ENCODE measurements at places on chromosomes 2 and 18.

DNA sequence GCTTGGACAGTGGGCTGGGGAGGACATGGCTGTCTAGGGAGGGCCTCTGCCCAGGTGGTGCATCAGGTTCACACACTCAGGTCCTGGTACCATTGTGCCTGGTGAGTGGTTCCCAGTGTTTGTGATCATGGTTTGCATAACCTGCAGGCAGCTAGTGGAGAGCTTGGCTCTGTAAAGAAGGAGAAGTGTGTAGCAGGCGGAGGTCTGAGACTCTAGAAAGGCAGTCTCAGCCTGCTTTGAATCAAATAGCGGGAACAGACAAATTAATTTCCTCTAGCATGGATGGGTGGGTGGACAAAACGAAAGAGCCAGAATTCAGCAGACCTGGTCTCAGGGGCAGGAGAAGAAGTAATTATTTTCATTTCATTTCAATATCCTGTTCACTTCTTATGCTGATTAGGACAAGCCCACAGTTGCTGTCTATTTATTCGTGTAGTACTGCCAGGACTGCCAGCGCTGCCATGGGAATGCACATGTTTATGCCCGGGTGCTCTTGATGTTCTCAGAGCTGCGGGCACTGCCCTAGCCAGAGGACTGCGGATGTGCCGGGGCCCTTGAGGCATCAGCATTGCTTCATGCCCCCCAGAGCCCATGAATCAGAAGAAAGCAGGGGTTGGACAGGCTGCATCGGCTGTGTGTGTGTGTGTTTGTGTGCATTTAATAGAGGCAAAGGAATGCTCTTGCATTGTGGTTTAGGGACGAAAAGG, 45.4 kb upstream of the DLX2 start:
- no peak for DNase-seq

- no peak for DNase-seq
Observed at GRCh38 chr18:72360634-72361033, 183.5 kb downstream of the CBLN2 start.

DNA sequence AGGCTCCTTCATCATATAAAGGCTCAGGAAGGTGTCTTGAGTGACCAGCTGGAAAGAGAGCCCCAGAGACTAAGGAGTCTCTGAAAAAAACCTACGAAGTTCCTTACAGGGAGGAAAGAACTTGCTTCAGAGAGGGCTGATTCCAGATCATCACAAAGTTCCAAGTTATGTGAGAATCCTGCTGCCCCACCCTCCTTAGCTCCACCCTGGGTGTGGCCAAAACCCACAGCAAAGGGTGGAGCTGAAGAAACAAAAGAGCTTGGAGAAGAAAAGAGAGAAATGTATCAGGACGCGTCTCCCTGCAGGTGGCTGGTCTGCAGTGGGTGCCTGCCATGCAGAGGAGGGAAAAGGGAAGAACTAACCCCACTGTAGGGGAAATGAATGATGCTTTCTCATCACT, 32.8 kb upstream of the ZNF396 start:
- DNase-seq = no peak

DNA sequence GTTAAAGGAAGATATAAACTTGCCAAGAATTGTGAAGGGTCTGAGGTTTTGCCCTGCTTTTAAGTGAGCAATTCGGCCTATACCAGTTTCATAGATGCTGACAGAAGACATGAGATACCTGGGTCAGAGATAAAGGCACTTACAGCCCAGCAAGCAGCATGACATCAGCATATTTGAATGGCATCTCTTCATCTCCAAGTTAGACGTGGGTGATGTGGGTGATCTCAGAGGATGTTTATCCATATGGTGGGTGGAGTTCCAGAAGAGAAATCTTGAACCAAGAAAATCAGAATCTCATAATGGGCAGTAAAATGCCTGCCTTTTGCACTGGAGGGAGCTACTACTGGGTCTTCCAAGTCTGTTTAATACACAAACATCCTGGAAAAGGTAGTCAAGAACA, 44.7 kb downstream of the GYPC start:
- DNase-seq = no peak

GRCh38 chr2:183243758-183244157, 119.5 kb downstream of the NUP35 start:
- no peak for DNase-seq

DNA sequence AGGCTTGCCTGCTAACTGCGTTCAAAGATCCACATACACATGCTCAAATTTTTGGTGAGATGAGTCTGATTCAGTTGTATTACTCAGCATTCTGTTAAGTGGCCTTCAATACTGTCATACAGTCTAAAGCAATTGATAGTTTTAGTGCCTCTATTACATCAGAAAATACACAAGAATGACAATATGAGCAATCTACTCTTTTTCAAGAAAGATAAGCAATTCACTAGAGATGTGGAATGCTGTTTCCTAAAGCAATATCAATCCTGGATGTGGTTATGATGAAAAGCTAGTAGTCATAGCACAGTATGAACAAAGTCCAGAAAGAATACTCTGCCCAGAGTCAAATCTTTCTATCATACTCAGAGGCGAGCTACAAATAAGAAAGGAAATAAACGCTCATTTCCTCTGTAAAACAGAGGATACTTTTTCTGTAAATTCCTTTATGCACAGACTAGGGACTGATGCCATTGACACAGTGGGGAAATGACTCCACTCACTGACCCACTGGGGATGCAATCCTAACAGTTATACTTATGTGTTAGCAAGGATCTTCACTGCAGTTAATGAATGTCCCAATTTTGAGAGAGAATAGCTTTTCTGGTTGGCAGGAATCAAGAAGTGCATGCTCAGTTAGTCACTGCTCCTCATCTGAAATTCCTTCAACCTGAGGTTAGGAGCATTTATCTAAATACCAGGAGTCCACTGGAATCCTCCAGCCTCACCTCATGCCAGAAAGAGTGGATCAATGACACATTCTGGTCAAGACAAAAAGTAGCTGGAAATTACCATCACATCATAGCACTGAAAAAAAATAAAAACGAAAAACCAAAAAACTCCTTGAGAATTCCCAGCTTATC, 83.3 kb downstream of the PDE11A start:
- DNase-seq = no peak

GRCh38 chr2:26571316-26571715, 69.8 kb downstream of the CIB4 start:
- DNase-seq = no peak

- DNase-seq = no peak
Observed at GRCh38 chr2:68565858-68566257, 77.5 kb upstream of the PROKR1 start.

DNA sequence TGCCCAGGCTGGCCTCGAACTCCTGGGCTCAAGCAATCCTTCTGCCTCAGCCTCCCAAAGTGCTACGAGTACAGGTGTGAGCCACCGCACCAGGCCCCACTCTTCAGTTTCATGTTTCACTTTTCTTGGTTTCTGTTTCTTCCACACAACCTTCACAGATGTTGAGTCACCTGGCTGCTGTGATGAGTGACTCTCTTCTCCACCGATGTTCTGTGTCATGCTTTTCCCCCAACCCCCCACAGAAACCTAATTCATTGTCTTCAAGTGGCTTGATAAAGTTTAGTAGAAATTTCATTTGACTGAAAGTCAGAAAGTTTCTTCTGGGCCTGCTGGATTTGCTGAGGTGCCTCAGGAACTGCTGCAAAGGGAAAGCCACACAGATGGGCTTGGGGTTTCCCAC, 78.5 kb downstream of the SPHKAP start:
- no peak for DNase-seq

GRCh38 chr2:180761224-180761623, 219.2 kb upstream of the UBE2E3 start:
- no peak for DNase-seq

DNA sequence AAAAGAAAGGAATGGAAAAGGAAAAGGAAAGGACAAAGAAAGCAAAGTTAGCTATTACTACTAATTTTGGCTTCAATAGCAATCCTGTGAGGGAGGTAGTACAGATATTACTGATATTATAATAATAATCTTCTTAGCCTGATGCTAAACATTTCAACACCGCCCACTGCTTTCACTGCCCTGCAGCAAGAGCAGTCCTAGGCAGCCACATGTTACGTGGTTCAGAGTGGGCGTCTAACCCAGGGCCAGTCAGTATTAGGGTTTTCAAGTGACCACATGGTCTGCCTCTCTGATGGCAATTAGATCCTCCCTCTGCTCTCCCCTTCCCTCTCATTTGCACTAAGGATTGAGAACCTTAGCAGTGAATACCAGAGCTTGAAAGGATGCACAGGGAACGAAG, 83.7 kb upstream of the ZNF397 start:
- no peak for DNase-seq

GRCh38 chr2:66111706-66112105, 323.2 kb upstream of the MEIS1 start:
- DNase-seq = no peak

GRCh38 chr2:127628767-127629614, 17.0 kb upstream of the GPR17 start:
- DNase-seq = no peak

DNA sequence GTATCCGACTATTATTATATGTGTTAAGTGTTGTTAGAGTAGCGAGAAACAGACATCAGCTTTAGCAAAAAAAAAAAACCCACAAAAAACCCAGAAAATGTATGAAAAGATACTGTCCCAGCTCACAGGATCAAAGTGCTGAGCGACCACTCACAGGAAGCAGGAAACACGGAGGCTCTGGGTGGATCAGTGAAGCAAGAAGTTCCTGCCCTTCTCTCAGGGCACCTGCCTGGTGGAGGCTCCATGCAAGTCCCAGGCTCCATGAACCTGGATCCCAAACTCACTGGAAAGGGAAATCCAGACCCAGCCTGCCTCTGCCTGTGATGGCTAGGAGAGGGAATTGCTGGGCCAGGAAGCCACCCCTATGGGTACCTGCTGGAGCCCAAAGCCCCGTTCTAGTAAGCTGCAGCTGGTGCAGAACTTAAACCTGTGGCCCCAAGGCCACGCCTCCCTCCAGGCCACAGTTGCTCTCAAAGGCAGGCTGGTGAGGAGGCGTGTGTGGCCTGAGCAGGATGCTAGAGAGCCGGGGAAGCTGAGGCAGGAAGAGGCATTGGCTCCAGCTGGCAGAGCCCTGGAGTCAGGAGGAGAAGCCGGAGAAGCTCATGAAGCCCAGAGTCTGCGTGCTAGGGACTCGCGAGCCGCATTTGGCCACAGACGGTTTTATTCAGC, 63.5 kb upstream of the TAF1B start:
- DNase-seq = no peak

DNA sequence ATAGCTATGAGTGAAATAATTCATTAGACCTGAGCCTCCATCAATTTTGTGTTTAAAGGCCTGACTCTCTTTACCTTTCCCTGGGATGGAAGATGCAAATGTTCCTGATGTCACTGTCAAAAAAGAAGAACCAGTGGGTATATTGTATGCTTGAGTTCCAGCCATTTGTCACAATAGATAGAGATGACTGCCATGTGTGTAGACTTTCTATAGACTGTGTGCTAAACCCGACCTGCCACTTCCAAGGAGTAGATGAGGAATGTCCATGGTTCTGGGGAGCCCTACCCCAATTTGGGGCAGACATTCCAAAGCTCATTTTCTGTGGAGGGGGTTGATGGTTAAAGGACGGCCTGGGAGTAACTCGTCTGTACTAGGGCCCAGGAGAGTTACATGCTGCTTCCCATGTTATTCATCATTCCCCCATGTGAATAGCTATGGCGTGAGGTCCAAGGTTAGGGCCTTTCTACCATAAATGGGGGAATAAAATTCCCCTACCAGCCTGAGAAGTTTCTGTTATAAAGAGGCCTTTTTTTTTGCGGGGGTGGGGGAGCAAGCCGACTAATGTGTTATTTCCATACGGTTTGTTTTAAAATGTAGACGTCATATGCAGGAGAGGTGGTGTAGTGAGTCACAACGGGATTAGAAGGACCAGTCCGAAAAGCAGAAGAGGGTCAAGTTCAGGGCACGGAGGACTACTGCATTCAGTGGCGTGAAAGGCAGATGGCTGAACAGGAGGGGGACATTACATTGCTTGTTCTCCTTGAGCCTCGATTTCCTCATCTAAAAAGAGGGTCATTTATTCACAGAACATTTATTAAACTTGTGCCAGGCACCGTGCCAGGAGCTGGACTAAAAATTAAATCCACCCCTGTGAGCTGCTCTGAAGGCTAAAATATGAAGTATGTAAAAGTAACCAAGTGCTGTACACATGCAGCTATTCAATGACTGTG, 24.0 kb downstream of the IL1B start:
- DNase-seq = no peak

GRCh38 chr2:98830571-98831145, 99.7 kb upstream of the MGAT4A start:
- no peak for DNase-seq

DNA sequence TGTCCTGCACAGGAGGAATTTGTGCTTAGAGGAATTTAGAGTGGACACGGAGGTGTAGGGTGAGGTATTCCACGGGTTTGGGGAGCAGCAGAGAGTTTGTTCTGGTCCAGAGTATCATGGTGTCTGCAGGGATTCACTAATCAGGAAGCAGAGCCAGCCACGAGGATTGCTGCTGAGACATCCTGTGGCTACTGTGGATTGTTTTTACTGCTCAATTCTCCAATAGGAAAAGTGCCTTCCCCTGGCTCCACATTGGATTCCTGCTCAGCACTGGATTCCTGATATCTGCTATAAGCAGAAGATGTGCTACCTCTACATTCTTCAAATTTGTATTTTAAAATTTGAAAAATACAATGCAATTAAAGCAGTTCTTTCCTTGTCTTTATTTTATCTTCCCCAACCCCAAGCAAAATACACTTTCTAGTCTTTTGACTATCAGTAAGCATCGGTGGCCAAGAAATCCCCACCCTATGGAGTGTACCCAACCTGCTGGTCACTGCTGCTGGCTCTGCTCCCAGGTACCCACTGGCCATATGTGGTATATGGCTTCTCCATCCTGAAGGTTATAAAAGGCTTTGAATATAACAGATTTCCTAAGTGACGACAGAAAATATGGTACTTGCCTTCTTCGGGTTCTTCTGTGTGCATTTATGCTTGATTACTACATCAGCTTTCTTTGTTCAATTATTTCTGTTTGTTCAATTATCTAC, 1403.0 kb upstream of the NXPH2 start:
- no peak for DNase-seq

- DNase-seq = no peak
Observed at GRCh38 chr18:26091047-26091630, 726 bp upstream of the SS18 start.

DNA sequence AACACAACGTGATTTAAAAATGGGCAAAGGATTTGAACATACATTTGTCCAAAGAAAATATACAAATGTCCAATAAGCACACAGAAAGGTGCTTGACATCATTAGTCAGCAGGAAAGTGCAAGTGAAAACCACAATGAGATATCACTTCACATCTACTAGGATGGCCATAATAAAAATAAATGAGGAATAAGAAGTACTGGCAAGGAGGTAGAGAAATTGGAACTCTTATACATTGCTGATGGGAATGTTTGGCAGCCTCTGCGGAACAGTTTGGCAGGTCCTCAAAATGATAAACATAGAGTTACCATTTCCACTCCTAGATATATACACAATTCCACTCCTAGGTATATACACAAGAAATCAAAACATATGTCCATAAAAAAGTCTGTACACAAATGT, 51.0 kb upstream of the PGAP1 start:
- no peak for DNase-seq
